ENCODE measurements at places on chromosomes 1 and 21. TPM values are rescaled to one million over a fixed set of nuclear protein-coding genes. Genes with fewer than 3 reads are reported as not detected.

The VAV3 gene
- total RNA-seq: 1.6 TPM

- no peak overlapping the region for H3K4me3 ChIP-seq
- no peaks in the 10 kb centered on the region for H3K36me3 ChIP-seq
- no peaks in the 10 kb centered on the region for H3K4me1 ChIP-seq
- H3K27me3 ChIP-seq: no peaks in the 10 kb centered on the region
- no peak for DNase-seq
These were observed 298.6 kb upstream of the AJAP1 start for GRCh38 chr1:4355839-4356238.

DNA sequence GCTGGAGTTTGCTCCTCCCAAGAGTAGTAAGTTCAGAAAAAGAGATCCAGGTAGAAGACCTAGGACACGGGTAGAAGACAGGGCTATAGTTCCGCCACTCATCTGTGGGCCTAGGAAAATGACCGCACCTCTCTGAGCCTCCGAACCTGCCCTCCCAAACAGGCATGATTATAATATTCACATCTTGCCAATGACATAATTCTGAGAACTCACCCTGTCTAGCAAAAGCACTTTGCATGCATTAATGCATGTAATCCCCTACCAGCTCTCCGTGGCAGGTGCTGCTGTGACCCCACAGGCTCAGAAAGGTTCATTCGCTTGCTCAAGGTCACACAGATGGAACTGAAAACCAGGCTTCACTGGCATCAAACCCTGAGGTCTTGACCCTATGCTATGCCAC lies 88.0 kb downstream of the SPSB1 start:
- no peaks in the 10 kb centered on the region for H3K36me3 ChIP-seq
- H3K4me3 ChIP-seq: no peak overlapping the region
- H3K27me3 ChIP-seq: no peaks in the 10 kb centered on the region
- H3K27ac ChIP-seq: no peak overlapping the region
- H3K4me1 ChIP-seq: no peaks in the 10 kb centered on the region

DNA sequence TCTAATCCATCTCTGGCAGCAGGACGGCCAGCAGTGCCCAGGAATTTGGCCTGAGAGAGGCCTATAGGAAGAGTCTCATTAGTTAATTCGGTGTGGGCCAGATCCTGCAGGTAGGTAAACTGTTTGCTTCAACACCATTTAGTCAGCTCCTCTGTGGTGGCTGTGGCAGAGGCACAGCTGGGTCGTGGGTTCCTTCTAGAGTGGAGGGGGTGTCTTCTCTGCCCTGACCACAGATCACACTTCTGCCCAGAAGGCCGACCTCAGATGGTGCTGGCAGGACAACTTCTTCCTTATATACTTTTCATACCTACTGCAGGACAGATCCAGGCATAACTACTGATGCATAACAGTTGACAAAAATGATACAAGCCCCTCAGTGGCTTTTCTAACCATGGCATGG lies 281.4 kb downstream of the RPS6KC1 start:
- H3K36me3 ChIP-seq: no peaks in the 10 kb centered on the region
- no peak for DNase-seq
- H3K4me3 ChIP-seq: no peak overlapping the region
- H3K4me1 ChIP-seq: no peaks in the 10 kb centered on the region
- H3K27ac ChIP-seq: no peak overlapping the region

- no peaks in the 10 kb centered on the region for H3K4me1 ChIP-seq
- no peak for DNase-seq
- H3K4me3 ChIP-seq: no peak overlapping the region
- no peaks in the 10 kb centered on the region for H3K27me3 ChIP-seq
These were observed 23.3 kb downstream of the LPAR3 start for GRCh38 chr1:84869720-84870119.

DNA sequence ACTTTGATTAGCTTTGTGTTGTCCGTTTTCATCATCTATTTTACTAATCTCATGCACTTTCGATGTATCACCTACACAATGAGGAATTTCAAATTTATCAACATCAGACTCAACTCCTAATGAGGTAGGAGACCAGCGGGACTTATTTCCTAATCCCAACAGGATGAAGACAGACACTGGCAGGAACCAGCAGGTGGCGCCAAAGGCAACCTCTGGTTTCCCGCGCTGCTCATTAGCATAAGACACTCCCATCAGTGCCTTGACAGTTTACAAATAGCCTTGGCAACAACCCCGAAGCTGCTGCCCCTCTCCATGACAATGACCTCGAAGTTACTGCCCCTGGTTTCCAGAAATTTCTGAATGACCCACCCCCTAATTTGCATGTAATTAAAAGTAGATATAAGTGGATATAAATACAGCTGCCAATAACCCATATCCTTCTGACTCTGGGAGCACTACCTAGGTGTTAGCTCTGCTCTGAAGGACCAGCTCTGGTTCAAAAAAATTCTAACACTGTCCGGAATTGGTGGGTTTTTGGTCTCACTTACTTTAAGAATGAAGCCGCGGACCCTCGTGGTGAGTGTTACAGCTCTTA lies 974.8 kb downstream of the ADGRL2 start:
- no peak overlapping the region for H3K27ac ChIP-seq
- peak; percentile 8 for DNase-seq
- H3K4me1 ChIP-seq: no peaks in the 10 kb centered on the region
- no peaks in the 10 kb centered on the region for H3K36me3 ChIP-seq
- H3K4me3 ChIP-seq: no peak overlapping the region
- no peaks in the 10 kb centered on the region for H3K27me3 ChIP-seq

Measured in CD4-positive, alpha-beta memory T cell (primary cell).